ENCODE measurements at places on chromosomes 6 and 20. TPM values are rescaled to one million over a fixed set of nuclear protein-coding genes. Genes with fewer than 3 reads are reported as not detected.

DNA sequence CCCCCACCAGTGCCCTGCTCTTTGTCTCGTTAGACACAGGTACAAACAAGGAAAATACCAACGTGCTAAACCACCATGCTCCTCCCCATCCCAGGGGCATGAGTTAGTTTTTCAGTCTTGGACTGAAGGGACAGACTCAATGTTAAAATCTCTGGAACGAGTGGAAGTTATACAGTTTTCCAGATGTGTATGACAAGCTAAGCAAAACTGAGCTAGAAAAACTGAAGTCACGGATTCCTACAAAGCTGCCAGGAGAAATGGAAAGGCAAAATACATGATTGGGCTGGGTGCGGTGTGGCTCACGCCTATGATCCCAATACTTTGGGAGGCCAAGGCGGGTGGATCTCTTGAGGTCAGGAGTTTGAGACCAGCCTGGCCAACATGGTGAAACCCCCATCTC, 34.3 kb upstream of the QKI start:
- DNase-seq = no peak

GRCh38 chr20:21014528-21014927, 91.6 kb downstream of the LINC00237 start:
- DNase-seq = no peak

GRCh38 chr6:40887792-40888340, 151.2 kb downstream of the UNC5CL start:
- DNase-seq = no peak

- peak; percentile 57 for DNase-seq
Observed at GRCh38 chr6:106360989-106361430, 493 bp downstream of the CRYBG1 start.

The MSH5 gene
- 158 TPM for total RNA-seq

- DNase-seq = no peak
Observed at GRCh38 chr20:588932-589672, 21.0 kb downstream of the TCF15 start.

- DNase-seq = no peak
Observed at GRCh38 chr6:147509891-147510290, 1.4 kb downstream of the SAMD5 start.

Measured in activated naive CD4-positive, alpha-beta T cell treated with anti-CD3 and anti-CD28 coated beads, Interleukin-2, amount 50 U/mL, for 72 hours (primary cell).